Left lung (tissue), 14 donors: ENCODE measurements at places on chromosomes 13 and 19. TPM values are rescaled to one million over a fixed set of nuclear protein-coding genes. Genes with fewer than 3 reads are reported as not detected.
A peak's percentile ranks its signal among the peaks of the same experiment; 100 is the strongest.

DNA sequence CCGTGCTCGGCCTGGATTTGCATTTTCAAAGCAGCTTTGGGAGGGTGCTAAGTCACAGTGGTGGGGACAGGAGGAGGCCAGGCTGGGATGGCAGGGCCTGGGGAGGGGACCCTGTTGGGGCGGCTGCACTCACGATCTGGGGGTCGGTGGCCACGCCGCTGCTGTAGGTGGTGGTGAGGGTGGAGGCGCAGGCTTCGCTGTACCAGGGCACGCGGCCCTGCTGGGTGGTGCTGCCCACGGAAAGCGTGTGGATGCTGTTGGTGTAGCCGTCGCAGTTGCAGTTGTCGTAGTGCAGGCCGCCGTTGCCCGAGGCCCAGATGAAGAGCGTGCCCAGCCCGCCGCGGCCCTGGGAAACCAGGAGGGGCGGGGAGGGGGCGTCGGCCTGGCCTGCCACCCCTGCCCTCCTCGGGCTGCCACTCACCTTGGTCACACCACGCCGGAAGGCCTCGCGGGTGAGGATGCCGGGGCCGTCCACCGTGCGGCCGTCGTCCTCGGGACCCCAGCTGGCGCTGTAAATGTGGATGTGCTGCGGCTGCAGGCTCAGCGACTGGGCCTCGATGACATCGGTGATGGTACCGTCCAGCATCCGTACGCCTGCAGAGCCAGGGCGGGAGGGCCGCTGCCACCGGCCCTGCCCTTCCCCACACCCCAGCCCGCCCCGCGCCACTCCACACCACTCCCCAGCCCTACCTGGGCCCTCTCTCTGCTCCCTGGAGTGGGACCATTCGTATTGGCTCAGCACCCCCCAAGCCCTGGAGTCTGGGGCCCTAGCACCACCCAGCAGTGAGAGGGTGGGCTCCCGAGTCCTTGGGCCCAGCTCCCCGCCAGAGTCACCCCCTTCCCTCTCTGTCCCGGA is 3.2 kb downstream of the PCSK4 start:
- DNase-seq = no peak

- no peak for DNase-seq
Observed at GRCh38 chr19:32809754-32810153, 59.8 kb downstream of the SLC7A9 start.

- DNase-seq = peak; percentile 28
Observed at GRCh38 chr13:113853518-113854237, 10.2 kb downstream of the GAS6 start.

- DNase-seq = no peak
Observed at GRCh38 chr19:11113140-11113708, 24.0 kb downstream of the LDLR start.

DNA sequence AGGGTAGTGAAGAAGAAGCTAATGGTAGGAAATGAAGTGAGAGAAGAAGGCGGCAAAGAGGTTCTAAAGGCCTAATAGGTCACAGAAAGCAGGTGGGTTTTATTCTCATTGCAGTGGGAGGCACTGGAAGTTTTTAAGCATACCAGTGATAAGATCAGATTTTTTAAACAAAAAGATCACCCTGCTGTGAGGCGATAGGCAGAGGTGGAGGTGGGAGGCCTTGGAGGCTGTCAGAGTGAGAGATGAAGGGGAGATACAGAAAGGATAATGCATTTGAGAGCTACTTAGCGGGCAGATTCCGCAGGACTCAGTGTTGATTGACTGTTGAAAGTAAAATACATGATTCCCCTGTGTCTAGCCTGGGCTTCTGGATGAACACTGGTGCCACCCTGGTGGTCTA is 116.7 kb upstream of the FRY start:
- no peak for DNase-seq

GRCh38 chr13:112720251-112720650 is 30.4 kb downstream of the ATP11A start:
- DNase-seq = no peak

- peak; percentile 54 for DNase-seq
Observed at GRCh38 chr13:33676045-33676989, 141.6 kb upstream of the RFC3 start.

GRCh38 chr13:46831588-46832194 is 34.7 kb upstream of the ESD start:
- DNase-seq = no peak

- DNase-seq = no peak
Observed at GRCh38 chr13:108266321-108266990, 3.1 kb upstream of the TNFSF13B start.

GRCh38 chr19:46076031-46076880 is 35.5 kb upstream of the IGFL4 start:
- DNase-seq = no peak

DNA sequence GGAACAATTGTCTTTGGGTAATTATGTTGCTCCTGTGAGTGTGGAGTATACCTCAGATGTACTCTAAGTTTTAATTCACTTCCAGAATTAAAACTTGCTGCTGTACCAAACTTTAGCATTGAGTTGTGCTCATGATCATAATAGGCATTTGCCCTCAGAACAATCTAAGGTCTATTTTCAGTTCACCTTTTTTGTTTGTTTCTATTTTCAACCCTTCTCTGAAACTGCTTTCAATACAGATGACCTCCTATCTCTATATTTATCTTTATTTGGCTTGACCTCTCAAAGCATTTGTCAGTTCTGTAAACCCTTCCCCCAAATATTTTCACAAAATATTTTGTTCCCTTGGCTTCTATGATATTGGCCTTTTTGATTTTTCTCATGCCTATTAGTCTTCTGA is 873.0 kb downstream of the OLFM4 start:
- no peak for DNase-seq

- no peak for DNase-seq
Observed at GRCh38 chr19:28074773-28075172, 1138.2 kb downstream of the UQCRFS1 start.

DNA sequence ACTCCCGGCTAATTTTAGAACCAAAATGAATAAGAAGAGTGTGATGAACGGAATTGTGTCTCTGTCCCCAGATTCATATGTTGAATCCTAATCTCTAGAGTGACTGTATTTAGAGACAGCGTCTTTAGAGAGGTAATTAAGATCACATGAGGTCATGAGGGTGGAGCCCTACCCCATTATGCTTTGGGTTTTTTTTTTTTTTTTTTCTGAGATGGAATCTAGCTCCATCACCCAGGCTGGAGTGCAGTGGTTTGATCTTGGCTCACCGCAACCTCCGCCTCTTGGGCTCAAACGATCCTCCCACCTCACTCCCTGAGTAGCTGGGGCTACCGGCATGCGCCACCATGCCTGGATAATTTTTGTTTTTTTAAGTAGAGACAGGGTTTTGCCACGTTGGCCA is 27.9 kb downstream of the FBXO27 start:
- DNase-seq = no peak

GRCh38 chr19:46402725-46403124 is 10.6 kb downstream of the CCDC8 start:
- no peak for DNase-seq

- no peak for DNase-seq
Observed at GRCh38 chr19:27997069-27997468, 1215.9 kb downstream of the UQCRFS1 start.

- DNase-seq = no peak
Observed at GRCh38 chr19:30671622-30672051, 299.5 kb downstream of the ZNF536 start.

- no peak for DNase-seq
Observed at GRCh38 chr19:55694656-55695491, 19.8 kb downstream of the EPN1 start.

DNA sequence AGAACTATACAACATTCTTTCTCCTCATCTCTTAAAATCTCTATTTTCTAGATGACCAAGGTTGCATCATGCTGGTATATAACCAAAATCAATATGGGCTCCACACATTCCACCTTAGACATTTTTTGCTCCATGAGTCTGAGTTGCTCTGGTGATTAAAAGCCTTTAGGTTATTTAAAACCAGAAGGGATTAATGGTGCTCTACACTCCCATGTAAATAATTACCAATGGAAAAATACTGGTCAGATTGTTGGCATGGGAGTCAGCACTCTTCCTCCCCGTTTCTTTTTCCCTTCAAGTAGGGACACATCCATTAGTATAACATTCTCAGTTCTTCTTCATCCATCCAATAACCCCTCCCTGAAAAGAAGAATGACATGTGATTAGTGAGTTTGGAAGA is 747.7 kb downstream of the PCDH17 start:
- no peak for DNase-seq

DNA sequence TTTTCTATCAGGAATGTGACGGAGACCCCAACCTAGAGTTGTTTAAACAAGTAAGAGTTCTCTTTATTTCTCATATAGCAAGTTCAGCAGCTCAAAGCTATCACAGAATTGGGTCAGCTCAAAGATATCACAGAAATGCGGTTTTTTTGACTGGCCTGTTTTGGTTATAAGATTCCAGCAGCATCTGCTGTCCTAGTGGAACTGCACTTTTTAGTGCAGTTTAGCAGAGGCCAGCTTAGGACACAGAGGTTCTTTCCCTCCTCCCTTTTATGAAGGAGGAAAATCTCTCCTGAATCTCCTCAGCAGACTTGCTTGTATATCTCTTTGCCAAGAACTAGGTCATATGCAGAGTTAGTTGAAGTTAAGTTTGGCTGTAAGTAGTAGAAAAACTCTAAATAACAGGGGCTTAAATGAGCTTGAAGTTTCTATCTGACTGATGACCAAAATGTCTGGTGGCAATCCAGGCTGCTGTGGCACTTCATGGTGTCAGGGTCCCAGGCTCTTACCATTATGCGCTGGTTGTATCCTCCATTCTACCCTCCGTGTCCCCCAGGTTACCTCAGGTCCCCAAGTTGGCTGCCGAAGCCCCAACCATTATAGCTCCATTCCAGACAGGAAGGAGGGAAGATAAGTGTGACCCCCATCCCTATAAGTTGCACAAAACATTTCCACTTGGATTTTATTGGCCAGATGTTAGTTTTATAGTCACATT is 6.6 kb downstream of the PPP2R1A start:
- no peak for DNase-seq

- no peak for DNase-seq
Observed at GRCh38 chr19:1387684-1388636, 4.3 kb downstream of the NDUFS7 start.

- no peak for DNase-seq
Observed at GRCh38 chr19:535017-535835, 3.7 kb downstream of the CDC34 start.

GRCh38 chr19:51094696-51095279 is 12.1 kb upstream of the KLK14 start:
- DNase-seq = peak; percentile 30

DNA sequence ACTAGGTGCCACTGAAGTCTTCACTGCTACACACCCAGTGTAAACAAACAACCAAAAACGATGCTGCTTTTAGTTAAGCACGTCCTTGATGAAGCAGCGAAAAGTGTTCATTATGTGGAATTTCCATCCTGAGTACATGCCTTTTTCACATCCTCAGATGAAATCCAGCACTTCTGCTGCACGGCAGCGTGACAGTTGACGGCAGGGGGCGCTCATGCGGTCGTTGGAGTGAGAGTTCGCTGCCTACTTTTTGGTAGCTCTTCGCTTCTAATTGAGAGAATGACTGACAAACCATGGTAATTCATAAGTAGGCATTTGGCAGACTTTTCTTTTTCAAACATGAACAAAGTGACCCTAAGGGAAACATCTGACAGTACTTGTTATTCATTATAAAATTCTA is 1124.9 kb downstream of the EFNB2 start:
- peak; percentile 35 for DNase-seq

- DNase-seq = no peak
Observed at GRCh38 chr13:113962975-113963374, 10.9 kb downstream of the C13orf46 start.

ENOX1 gene
- total RNA-seq = 2.0 TPM

FFAR1 gene
- not detected for total RNA-seq

ANGPTL4 gene
- 2.5 TPM for total RNA-seq

SELENOW gene
- 596 TPM for total RNA-seq

KIR3DL1 gene
- total RNA-seq = 0.76 TPM

ETV2 gene
- total RNA-seq = 0.79 TPM

IFNL3 gene
- not detected for total RNA-seq

NRTN gene
- total RNA-seq = 1.6 TPM

KLK15 gene
- not detected for total RNA-seq
